ENCODE measurements at places on chromosomes 12 and 14.

- no peak for DNase-seq
Measured at GRCh38 chr12:113935459-113935858, 30.7 kb downstream of the RBM19 start.

- DNase-seq, result no peak
Measured at GRCh38 chr12:70068743-70069142, 174.5 kb upstream of the CNOT2 start.

- DNase-seq, result no peak
Measured at GRCh38 chr14:69671365-69672030, 60.1 kb downstream of the SUSD6 start.

GRCh38 chr12:109777544-109777943 is 55.7 kb downstream of the TRPV4 start:
- DNase-seq, result no peak

DNA sequence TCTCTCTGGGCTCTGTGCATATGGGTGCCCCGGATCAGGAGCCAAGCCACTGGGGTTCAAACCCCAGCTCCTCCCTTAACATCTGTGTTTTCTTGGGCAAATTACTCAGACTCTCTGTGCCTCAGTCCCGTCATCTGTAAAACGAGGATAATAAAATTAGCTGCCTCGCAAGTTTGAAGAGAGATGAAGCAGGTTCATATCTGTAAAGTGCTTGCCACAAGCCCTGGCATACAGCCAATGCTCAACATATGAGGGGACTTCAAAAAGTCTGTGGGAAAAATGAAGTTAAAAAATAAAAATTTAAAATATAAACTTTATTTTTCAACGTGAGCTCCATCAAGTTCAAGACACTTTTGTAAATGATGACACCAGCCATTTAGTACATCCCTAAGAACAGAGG is 276.7 kb downstream of the FOXN3 start:
- DNase-seq, result no peak

DNA sequence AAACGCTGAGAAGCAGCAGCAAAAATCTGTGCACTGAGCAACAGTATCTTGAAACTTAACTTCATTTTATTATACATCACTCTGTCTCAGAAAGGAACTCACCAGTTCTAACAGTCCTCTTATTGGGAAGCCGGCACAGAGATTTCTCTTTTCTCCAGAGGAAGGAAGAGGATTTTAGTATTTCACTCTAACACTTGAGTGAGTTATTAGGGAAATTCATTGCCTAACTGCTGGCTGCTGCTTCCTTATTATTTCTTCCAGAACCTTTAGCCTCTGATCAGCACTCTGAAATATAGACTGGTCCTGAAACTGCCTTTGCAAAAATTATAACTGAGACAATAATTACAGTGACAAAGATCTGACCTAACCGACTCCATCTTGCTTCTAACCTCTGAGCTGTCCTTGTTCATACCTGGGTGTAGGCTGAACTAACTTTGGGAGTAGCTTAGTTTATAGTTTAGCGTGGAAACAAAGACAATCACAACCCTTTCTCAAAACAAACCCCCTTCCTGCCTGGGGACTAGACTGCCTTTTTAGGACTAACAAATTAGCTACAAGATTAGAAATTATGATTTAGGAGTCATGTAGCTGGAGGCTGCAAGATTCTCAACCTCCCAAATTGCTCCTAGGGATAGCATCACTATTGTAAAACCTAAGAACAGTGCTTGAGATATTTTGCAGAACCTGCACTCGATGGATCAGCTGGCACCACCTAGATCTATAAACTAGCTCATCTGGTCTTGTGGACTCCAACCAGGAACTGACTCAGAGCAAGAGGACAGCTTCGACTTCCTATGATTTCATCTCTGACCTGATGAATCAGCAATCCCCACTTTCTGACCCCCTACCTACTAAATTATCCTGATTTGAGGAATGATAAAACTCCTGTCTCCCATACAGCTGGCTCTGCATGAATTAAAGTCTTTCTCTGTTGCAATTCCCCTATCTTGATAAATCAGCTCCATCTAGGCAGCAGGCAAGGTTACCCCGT is 117.5 kb downstream of the DYRK2 start:
- DNase-seq, result no peak

GRCh38 chr14:100176811-100177327 is 17.4 kb upstream of the DEGS2 start:
- DNase-seq, result no peak

DNA sequence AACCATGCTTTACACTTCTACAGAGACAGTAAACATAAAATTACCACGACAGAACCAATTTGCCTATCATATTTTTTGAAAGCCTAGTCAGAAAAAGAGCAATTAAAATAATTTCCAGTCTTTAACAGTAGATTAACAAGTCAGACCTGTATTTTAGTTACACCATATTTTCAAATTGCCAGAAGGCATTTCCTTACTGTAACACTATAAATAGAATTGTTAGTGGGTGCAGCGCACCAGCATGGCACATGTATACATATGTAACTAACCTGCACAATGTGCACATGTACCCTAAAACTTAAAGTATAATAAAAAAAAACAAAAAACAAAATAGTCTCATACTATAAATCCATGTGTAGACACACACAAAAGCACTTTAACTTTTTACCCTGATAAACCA is 16.0 kb downstream of the SOS2 start:
- DNase-seq, result no peak

DNA sequence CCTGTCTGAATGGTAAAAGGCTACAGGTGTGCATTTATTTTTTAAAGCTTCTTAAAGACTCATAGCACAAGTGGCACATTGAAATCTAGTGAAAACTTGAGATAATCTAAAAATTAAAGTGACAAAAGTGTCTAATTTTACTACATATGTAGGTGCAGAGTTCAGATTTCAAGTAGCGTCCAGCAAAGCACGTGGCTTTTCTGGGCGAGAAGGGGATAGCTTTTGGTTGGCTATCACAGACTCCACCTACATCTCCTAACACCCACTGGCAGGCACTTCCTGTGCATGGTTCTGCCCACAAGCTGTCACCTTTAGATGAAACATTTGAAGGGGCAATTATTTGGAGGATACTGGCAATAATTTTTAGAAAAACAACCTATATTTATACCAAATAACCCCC is 1.9 kb upstream of the PITPNM2 start:
- no peak for DNase-seq

- DNase-seq, result no peak
Measured at GRCh38 chr14:68014771-68015170, 195.2 kb downstream of the RAD51B start.

DNA sequence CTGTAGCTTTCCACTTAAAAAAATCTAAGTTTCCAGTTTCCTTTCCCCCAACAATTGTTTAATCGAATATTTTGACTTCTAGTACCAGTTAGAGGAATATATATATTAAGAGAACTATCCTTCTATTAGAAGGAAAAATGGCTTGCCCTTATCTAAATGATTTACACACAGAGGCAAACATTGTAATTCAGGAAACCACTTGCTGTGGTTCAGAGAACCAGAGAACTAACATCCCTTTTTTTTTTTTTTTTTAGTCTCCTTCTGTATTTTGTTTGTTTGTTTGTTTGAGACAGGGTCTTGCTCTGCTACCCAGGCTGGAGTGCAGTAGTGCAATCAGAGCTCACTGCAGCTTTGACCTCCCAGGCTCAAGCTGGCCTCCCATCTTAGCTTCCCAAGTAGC is 746.6 kb downstream of the VRK1 start:
- no peak for DNase-seq

DNA sequence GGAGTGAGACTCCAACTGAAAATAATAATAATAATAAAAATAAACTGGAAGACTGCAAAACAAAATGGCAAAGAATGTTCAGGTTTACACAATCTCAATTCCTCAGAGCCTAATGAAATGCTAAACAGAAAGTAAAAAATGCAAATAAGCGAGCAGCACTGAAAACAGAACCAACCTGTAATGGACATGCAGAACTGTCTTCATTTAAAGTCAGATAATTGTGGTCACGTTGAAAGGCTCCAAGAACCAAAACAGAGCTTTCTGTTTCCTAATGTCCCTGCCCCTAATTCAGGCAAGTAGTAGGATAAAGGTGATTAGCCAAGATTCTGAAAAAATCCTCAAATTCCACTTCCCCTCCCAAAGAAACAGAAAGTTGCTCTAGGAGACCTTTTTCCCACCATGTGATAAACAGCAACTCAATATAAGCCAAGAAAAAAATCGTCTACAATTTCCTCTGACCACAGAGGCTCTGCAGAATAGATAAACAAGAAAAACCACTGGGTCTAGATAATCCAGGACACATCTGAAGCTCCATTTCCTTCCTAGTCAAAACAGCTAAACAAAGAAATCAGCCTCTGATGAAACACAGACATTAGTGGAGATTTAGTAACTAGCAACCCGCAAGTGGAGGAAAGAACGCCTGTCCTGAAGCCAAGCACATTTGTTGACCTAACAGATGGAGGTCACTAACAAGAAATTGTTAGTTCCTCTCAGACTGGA is 3.0 kb downstream of the MIS18BP1 start:
- DNase-seq, result no peak

DNA sequence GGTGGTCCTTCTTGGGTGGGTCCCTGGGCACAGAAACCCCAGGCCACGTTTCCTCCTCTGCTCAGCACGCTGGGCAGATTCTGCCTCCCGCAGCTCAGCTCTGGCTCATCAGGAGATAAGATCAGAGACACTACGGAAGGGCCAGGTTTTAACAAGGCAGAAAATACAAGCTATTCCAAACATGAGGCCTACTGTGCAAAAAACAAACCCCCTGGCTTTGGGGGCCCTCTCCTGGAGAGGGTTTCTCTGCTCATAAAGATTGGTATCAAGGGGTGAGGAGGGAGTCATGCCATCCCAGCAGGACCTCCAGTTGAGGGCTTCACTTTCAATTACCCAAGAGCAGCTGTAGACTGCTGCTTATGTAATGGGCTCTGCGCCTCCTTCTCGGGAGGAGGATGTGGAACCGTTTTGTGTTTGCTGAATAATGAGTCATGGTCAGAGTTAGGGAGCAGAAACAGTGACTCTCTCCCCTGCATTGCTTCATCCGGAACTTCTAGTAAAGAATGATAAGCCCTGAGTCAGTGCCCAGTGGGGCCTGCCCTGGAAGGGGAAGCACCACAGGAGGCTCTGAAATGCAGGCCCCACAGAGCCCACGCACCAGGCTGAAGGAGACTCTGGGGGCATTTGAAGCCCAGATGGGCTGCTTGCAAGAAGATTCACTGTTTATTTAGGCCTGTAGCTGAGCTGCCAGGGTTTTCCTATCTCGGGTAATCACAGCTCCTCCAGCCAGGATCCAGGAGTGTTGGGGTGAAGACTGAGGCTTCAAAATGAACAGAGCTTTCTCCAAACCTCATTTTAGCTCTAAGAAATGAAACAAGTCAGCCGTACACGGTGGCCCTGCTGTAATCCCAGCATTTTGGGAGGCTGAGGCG is 79.3 kb downstream of the SSPN start:
- DNase-seq, result no peak

- DNase-seq, result no peak
Measured at GRCh38 chr12:51346581-51346980, at the start of gene CELA1. Gene CELA1 (minus strand): TSS chr12:51346679. CDS start chr12:51346638, 41 bp downstream.

All from right renal pelvis (tissue), 4 donors.